ENCODE measurements at places on chromosomes 4 and X.

GRCh38 chrX:93259029-93259428 is 414.3 kb downstream of the NAP1L3 start:
- no peak overlapping the region for H3K4me3 ChIP-seq
- no peak for DNase-seq
- no peaks in the 10 kb centered on the region for H3K36me3 ChIP-seq
- H3K27ac ChIP-seq = no peak overlapping the region
- no peaks in the 10 kb centered on the region for H3K27me3 ChIP-seq

GRCh38 chr4:40516651-40517050 is 113.0 kb downstream of the RBM47 start:
- no peak overlapping the region for H3K27ac ChIP-seq
- DNase-seq = no peak
- H3K27me3 ChIP-seq = no peaks in the 10 kb centered on the region
- H3K4me1 ChIP-seq = peaks cover 11% of the 10 kb centered on the region
- no peaks in the 10 kb centered on the region for H3K36me3 ChIP-seq

- DNase-seq = no peak
- no peak overlapping the region for H3K27ac ChIP-seq
- no peaks in the 10 kb centered on the region for H3K36me3 ChIP-seq
- H3K27me3 ChIP-seq = no peaks in the 10 kb centered on the region
- H3K4me1 ChIP-seq = no peaks in the 10 kb centered on the region
These were observed 122.3 kb downstream of the MID1IP1 start for GRCh38 chrX:38923451-38923969.

GRCh38 chr4:32798471-32799159 is 2078.4 kb downstream of the PCDH7 start:
- no peak overlapping the region for H3K27ac ChIP-seq
- H3K27me3 ChIP-seq = no peaks in the 10 kb centered on the region
- DNase-seq = no peak
- no peaks in the 10 kb centered on the region for H3K4me1 ChIP-seq
- H3K4me3 ChIP-seq = no peak overlapping the region

DNA sequence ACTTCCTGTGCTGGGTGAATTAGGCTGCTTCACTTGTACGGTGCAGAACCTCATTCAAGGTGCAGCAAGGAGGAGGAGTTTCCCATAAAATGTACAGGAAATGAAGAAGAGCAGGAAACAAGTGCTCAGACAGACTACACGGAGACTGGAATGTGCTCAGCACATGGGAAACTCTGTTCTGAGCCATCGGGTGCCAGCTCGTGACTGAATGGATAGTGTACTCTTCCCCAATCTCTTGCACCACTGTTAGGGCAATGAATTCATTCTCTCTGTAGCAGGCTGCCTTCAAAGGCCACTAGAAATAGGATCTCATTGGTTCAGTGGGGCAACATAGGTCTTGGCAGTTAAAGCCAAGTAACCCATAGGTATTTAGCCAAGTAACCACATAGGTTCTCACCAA is 200.0 kb upstream of the LDB2 start:
- no peak overlapping the region for H3K27ac ChIP-seq
- H3K4me3 ChIP-seq = no peak overlapping the region
- DNase-seq = no peak
- H3K36me3 ChIP-seq = no peaks in the 10 kb centered on the region
- no peaks in the 10 kb centered on the region for H3K4me1 ChIP-seq
- H3K27me3 ChIP-seq = no peaks in the 10 kb centered on the region

DNA sequence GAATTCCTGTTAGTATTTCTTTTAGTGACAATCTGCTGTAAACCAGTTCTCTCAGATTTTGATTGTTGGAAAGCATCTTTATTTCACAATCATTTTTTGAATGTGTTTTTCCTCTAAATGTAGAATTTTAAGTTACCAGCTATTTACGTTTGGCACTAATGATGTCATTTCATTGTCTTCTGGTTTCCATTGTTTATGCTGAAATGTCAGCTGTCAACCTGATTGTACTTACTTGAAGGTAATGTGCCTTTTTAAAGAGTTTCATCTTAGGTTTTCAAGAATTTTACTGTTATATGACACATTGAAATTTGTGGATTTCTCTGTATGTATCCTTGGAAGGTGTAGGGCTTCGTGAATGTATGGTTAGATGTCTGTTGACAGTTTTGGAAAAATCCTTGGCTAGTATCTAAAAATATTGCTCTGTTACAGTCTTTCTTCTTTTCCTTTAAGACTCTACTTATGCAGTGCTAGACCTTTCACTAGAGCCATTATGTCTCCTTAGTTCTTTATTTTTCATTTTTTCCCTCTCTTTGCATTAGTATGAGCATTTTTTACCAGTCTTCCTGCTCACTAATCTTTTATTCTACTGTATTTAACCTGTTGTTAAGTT is 30.4 kb downstream of the SMAD1 start:
- peaks cover 26% of the 10 kb centered on the region for H3K36me3 ChIP-seq
- DNase-seq = no peak
- H3K4me3 ChIP-seq = no peak overlapping the region
- H3K27ac ChIP-seq = no peak overlapping the region

DNA sequence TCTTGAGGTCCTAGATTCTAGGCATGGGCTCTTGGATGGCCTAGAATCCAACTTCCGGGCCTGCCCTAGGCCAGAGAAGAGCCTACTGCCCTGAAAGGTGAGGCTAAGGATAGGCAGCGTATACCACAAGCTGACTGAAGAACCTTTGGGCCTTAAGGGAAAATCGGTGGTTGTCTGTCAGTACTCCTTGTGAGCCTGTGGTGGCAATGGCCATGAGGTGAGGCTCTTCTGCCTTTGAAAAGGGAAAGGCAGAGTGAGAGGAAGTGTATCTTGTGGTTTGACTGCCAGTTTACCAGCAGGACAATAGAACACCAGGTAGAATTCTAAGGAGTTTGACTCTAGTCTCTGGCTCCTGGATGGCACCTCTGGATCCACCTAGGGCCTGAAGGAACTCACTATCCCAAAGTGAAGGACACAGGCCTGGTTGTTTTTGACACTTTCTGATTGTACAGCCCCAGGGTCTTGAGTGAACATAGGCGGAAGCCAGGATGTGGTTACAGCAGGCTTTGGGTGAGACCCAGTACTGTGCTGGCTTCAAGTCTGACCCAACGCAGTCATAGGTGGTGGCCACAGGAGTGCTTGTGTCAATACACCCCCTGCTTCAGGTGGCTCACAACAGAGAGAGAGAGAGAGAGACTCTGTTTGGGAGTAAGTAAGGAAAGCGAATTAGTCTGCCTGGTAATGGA is 20.9 kb downstream of the ITIH6 start:
- H3K4me1 ChIP-seq = no peaks in the 10 kb centered on the region
- H3K4me3 ChIP-seq = no peak overlapping the region
- H3K36me3 ChIP-seq = no peaks in the 10 kb centered on the region
- no peak for DNase-seq

DNA sequence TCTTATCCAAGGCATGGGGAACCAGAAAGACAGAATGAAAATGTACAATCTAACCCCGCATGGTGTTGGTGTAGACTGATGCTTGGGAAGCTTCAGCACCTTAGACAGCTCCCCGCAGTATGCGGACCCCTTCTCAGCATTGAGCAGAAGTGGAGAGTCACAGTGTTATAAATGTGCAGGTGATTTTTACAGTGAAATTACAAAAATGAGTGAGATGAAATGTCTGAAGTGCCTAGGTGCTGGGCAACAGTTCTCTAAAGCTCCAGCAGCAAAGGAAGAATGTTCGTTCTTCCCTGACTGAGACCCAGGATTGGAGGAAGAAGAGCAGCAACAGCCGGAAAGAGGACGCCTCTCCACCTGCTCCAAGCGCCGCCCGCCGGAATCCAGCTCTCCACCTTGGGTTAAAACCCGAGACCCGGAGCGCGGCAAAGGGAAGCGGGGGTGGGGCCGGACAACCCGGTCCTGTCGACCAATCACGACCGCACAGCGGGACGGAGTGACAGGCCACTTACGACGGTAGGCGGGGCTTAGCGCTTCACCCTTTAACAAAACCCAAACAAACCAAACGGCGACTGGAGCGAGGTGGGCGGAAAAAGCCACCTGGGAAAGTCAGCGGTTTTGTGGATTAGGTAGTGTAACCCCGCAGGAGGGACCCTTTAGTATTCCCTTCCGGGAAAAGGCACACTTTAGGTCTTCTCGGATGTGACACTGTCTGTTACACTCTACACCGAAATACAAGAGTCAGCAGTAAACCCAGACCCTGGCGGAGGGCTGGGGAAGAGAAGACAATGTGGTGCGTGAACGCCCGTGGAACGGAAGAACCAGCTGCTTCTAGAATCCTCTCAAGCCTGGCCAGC is at the start of gene GLRA3:
TSS of gene GLRA3 (minus strand) at position 403 of the 857 bp plus-strand sequence. CDS start 436 bp downstream, outside the sequence.
- no peak within 1 kb of the TSS for H3K27ac ChIP-seq
- no peak for DNase-seq
- H3K36me3 ChIP-seq = no peaks in the 10 kb centered on the region
- no peaks in the 10 kb centered on the region for H3K27me3 ChIP-seq

DNA sequence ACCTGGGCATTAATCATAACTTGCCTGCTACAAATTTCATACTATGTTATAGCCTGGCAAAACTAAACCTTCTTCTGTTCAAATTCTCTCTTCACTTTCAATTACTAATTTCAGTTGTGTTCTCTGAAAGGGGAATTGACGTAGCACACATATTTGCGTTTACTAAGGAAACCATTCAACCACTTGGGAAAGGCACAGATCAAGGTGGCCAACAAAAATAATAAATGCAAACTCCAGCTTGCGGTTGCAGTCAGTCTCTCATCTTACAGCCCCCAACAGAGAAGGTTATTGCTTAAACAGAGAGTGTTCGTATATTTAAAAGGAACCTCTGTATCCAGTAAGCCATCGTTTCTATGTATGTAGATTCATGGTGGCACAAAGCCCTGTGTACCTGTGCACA is 4.0 kb downstream of the SRPX start:
- no peaks in the 10 kb centered on the region for H3K27me3 ChIP-seq
- no peak overlapping the region for H3K27ac ChIP-seq
- H3K36me3 ChIP-seq = no peaks in the 10 kb centered on the region
- DNase-seq = no peak

DNA sequence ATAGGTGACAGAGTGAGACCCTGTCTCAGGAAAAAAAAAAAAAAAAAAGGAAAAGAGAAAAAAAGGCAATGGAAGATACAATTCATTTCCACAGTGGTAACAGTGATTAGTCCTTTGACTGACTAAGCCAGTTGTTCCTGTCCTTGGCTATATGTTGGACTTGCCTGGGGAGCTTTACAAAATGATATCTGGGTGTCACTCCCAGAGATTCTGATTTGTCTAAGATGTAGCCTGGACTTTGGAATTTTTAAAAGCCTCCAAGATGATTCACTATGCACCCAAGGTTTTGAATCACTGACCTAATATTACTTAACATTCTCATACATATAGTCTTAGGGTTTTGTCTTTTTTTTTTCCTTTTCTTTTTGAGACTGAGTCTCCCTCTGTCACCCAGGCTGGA is 16.9 kb downstream of the HELQ start:
- H3K4me3 ChIP-seq = no peak overlapping the region
- H3K4me1 ChIP-seq = no peaks in the 10 kb centered on the region
- peaks cover 84% of the 10 kb centered on the region for H3K36me3 ChIP-seq
- H3K27me3 ChIP-seq = no peaks in the 10 kb centered on the region
- no peak overlapping the region for H3K27ac ChIP-seq

- H3K27me3 ChIP-seq = no peaks in the 10 kb centered on the region
- no peak overlapping the region for H3K27ac ChIP-seq
- no peak for DNase-seq
- no peaks in the 10 kb centered on the region for H3K4me1 ChIP-seq
These were observed 152.0 kb downstream of the GRIA2 start for GRCh38 chr4:157372567-157372966.

DNA sequence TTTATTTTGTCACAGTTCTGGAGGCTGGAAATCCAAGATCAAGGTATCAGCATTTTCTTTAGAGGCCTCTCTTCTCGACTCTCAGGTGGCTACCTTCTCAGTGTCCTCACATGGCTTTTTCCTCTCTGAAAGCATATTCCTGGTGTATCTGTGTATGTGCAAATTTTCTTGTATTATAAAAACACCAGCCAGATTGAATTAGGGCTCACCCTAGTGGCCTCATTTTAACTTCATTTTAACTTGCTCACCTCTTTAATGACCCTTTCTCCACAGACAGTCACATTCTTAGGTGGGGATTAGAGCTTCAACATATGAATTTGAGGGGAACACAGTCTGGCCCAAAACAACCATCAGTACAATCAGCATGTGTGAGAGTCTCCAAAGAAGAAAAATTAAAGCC is 542.4 kb upstream of the FAM241A start:
- no peak overlapping the region for H3K27ac ChIP-seq
- no peaks in the 10 kb centered on the region for H3K36me3 ChIP-seq
- no peak for DNase-seq
- H3K4me3 ChIP-seq = no peak overlapping the region

- no peak overlapping the region for H3K4me3 ChIP-seq
- no peaks in the 10 kb centered on the region for H3K27me3 ChIP-seq
- no peak for DNase-seq
- H3K4me1 ChIP-seq = no peaks in the 10 kb centered on the region
- no peaks in the 10 kb centered on the region for H3K36me3 ChIP-seq
These were observed 42.8 kb downstream of the BRWD3 start for GRCh38 chrX:80766916-80767315.

DNA sequence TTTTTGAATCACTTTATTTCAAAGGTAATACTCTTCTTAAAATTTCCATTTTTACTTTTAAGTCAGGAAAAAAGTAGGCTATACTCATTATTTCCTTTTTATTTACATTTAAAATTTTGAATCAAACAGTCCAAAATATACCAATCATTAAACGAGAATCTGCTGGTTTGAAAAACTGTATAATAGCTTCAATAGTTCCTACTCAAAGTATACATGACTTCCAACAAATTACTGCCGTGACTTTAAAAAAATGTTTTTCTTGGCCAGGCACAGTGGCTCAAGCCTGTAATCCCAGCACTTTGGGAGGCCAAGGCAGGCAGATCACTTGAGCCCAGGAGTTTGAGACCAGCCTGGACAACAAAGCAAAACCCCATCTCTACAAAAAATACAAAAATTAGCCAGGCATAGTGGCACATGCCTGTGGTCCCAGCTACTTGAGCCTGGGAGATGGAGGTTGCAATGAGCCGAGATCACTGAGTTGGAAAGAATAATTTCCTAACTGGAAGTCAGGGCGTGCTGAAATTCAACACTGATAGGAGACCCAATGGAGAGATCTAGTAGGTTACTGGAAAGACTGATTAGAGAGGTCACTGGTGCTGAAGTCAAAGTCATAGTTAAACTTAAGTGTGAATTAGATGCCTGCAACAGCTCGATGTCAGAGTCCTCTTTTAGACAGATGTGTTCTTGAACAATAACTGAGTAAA is 9.0 kb downstream of the KLHL8 start:
- H3K4me1 ChIP-seq = peaks cover 7% of the 10 kb centered on the region
- DNase-seq = no peak
- no peak overlapping the region for H3K4me3 ChIP-seq
- H3K27ac ChIP-seq = no peak overlapping the region
- H3K36me3 ChIP-seq = no peaks in the 10 kb centered on the region

- no peak overlapping the region for H3K4me3 ChIP-seq
- H3K27me3 ChIP-seq = no peaks in the 10 kb centered on the region
- no peaks in the 10 kb centered on the region for H3K4me1 ChIP-seq
- H3K27ac ChIP-seq = no peak overlapping the region
- no peak for DNase-seq
These were observed 19.2 kb downstream of the PI4K2B start for GRCh38 chr4:25253071-25253445.

- H3K4me1 ChIP-seq = no peaks in the 10 kb centered on the region
- H3K36me3 ChIP-seq = peaks cover 65% of the 10 kb centered on the region
- no peaks in the 10 kb centered on the region for H3K27me3 ChIP-seq
- no peak for DNase-seq
- H3K27ac ChIP-seq = peak overlapping the region; percentile 56
These were observed 39.5 kb downstream of the SPARCL1 start for GRCh38 chr4:87489678-87490077.

- H3K36me3 ChIP-seq = no peaks in the 10 kb centered on the region
- H3K4me1 ChIP-seq = peaks cover 3% of the 10 kb centered on the region
- DNase-seq = no peak
- no peak overlapping the region for H3K27ac ChIP-seq
- no peaks in the 10 kb centered on the region for H3K27me3 ChIP-seq
- no peak overlapping the region for H3K4me3 ChIP-seq
These were observed 60.0 kb downstream of the GAB1 start for GRCh38 chr4:143396695-143397094.
